Activated CD4-positive, alpha-beta T cell treated with anti-CD3 and anti-CD28 coated beads, Interleukin-2, amount 50 U/mL, for 1 hour (primary cell): ENCODE measurements at places on chromosomes 2 and 18.

GRCh38 chr2:152875701-152876695 is 157.6 kb downstream of the ARL6IP6 start:
- no peak for DNase-seq

- DNase-seq: no peak
Measured at GRCh38 chr2:66122516-66122915, 312.4 kb upstream of the MEIS1 start.

DNA sequence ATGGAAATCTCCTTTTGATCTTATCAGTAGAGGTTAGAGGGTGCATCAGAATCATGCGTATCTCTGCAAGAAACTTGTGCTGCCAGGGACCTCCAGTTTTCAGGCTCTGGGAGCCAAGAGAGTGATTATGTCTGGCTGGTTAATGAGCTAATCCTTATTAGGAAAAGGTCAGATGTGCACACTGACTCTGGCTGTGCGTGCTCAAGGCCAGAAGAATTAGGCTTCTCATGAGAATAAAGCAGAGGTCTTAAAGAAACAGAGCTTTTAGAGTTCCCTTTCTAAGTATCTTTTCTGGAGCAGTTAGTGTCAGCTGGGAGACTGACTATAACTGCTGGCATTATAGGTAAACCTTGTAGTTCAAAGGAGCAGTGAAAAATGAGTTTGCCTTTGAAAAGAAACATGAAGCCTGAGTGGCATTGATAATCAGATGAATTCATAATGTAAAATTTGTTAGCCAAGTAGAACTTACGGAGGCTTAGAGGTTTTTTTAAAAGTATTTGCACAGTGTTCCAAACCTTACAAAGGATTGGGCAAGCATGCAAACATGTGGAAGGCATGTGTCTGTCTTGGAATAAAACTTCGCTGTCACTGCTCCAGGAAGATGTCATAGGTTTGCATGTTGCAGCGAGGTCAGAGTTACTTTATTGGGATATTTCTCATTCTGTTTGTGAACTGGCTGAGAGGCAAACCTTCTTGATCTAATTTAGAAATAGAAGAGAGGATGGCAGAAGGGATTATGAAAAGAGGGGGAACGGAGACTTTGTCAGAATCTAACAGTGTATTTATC is 151.7 kb downstream of the ARHGAP28 start:
- DNase-seq: no peak

DNA sequence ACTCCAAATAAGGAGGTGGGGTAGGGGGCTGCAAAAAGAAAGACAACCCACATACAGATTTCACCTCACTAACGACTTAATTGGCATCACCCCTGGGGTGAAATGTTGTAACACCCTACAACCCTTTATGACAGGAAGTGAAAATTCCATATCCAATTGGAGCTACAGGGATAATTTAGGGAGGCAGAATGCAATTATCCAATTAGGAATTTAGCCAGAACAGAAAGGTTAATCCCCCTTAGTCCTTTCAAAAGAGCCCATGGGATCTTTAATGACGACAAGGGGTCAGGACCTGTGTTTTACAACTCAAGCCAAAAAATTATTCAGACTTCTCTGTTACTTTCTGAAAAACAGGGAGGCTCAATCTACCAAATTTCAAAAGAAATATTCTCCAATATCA is 1027.1 kb downstream of the TMEM182 start:
- no peak for DNase-seq

DNA sequence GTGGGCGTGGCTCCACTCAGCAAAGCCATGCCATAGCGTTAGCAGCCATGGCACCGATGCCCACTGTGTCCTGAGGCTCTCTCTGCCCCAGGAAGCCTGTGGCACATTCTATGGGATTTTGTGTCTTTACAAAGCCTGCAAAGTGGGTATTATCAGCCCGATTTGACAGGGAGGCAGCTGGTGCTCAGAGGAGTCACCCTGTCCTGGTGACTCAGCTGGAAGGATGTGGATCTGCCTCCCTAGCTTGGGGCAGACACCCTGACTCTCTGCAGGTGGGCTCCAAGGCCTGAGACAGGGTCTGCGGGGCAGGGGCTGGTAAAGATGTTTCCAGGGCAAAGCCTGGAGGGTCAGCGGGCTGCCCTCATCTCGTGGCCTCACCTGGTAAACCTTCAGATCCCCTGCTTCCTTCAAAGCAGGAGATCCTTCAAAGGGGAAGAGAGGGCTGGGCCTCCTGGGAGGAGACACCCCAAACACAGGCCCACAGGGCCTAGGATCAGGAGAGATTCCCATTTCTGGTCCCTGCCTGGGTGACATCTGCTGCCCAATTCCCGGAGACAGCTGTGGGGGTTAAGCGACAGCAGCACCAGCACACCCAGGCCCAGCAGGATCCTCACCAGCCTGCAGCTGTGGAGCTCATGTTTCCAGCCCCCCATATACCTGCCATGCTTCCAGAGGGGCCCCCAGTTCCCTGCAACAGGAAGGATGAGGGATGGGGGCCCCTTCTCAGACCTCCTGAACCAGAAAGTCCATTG is 3.0 kb upstream of the ASB1 start:
- no peak for DNase-seq

DNA sequence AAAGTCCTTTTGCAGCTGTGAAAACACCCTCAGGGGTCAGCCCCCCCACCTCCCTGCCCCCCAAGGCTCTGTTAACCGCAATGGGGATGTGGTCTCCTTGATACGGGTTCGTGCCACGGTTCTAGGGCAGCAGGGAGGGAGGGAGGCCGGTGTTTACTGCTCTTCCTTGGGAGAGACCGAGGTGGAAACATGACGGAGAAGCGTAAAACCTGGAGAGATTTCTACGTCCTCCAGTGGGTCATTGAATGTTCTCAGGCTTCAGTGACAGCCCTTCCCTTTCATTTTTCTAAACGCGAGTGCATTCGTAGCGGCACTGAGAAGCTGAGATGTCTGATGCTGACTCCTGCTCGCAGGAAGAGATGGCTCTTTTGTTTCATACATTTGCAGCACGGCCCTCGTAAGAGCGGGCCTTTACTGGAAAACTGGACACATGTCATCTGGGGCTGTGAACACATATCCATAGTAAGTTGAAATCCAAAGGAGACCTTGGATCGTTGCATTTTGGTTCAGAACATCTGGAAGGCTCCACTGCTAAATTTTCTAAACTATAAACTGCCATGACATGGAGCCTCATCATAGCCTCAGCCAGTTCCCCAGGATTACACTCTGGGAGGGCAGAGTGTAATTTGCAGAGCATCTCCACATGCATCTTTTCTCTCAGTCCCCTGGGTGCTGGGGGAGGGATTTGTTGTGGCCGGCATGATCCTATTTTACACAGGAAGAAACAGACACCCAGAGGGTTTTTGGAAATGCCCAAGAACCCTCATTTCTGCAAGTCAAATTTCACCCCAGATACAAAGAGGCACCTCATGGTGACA is 40.6 kb upstream of the HDAC4 start:
- no peak for DNase-seq

- no peak for DNase-seq
Measured at GRCh38 chr2:207724113-207724512, 12.7 kb downstream of the CCNYL1 start.

DNA sequence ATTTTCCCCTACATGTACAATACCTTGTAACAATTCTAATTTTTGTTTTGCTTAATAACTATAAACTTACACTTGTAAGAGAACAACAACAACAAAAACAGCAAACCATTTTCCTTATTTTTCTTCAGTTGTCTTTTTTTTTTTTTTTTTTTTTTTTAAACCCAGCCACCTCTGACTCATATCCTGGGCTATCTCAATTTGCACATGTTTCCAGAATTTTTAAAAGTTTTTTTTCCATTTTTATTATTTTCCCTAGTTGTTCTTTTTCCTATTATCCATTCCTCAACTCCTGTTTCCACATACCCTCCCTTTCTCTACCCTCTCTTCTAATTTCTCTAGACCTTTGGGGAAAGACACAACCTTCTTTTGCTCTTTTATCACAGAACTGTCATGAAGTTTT is 112.5 kb downstream of the EFEMP1 start:
- DNase-seq: no peak

- DNase-seq: no peak
Measured at GRCh38 chr2:17303521-17303920, 214.7 kb downstream of the RAD51AP2 start.
